ENCODE measurements at places on chromosomes 2 and 18. TPM values are rescaled to one million over a fixed set of nuclear protein-coding genes. Genes with fewer than 3 reads are reported as not detected.

The ANTXR1 gene
- total RNA-seq, result not detected

GRCh38 chr2:233460726-233461441 lies 105.7 kb downstream of the USP40 start:
- no peak overlapping the region for H3K27ac ChIP-seq
- H3K4me1 ChIP-seq, result no peaks in the 10 kb centered on the region
- H3K4me3 ChIP-seq, result no peak overlapping the region
- no peaks in the 10 kb centered on the region for H3K27me3 ChIP-seq
- H3K36me3 ChIP-seq, result peaks cover 92% of the 10 kb centered on the region
- DNase-seq, result no peak

GRCh38 chr18:59708988-59709387 lies 11.8 kb upstream of the CCBE1 start:
- H3K27ac ChIP-seq, result no peak overlapping the region
- no peaks in the 10 kb centered on the region for H3K4me1 ChIP-seq
- H3K27me3 ChIP-seq, result no peaks in the 10 kb centered on the region

GRCh38 chr2:11406958-11407381 lies 59.0 kb downstream of the E2F6 start:
- H3K36me3 ChIP-seq, result no peaks in the 10 kb centered on the region
- no peak overlapping the region for H3K4me3 ChIP-seq
- H3K27ac ChIP-seq, result no peak overlapping the region
- H3K27me3 ChIP-seq, result no peaks in the 10 kb centered on the region
- DNase-seq, result no peak

The KCNIP3 gene
- not detected for total RNA-seq

DNA sequence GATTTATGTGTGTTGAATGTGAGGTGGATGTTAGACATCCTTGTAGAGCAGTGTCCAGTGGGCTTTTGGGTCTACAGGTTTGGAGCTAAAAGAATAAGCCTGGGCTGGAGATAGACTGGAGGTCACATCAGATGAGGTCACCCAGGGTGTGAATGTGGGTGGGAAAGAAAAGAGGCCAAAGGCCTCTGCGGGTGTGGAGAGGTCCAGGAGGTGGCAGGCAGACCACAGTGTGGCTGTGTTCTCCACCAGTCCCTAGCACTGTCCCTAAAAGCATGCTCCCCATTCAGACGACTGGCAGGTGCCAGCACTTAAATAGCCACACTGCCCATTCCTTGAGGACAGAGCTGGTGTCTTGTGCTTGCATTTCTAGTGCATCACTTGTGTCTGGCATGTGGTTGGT lies 4.1 kb downstream of the ATG4B start:
- H3K27ac ChIP-seq, result no peak overlapping the region
- peaks cover 5% of the 10 kb centered on the region for H3K36me3 ChIP-seq
- no peak overlapping the region for H3K4me3 ChIP-seq
- peaks cover 42% of the 10 kb centered on the region for H3K4me1 ChIP-seq
- no peaks in the 10 kb centered on the region for H3K27me3 ChIP-seq
- DNase-seq, result no peak

- no peak overlapping the region for H3K4me3 ChIP-seq
- peaks cover 3% of the 10 kb centered on the region for H3K4me1 ChIP-seq
- H3K27me3 ChIP-seq, result peaks cover 16% of the 10 kb centered on the region
- H3K27ac ChIP-seq, result no peak overlapping the region
Observed at GRCh38 chr18:11749305-11749704, 60.2 kb downstream of the GNAL start.

DNA sequence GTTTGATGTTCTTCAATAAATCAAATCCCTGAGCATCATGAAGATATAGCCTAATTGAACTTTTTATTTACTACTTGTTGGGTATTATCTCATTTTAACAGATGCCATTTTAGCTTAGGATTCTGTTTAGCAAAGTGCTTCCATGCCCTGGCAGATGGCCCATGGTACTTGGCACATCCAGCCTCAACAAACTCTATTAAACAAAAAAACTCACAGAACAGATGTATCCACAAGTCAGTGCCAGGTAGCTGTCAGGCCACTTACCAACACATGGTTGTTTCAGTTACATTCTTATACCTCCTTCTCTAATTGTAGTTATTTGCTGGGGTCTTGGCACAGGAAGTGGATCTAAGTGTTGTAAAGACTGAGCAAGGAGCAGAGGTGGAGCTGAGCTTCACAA lies 29.6 kb downstream of the GAD1 start:
- DNase-seq, result no peak
- H3K27me3 ChIP-seq, result peaks cover 5% of the 10 kb centered on the region

All from CD4-positive, alpha-beta T cell (primary cell).